ENCODE measurements at places on chromosomes 7 and 10. TPM values are rescaled to one million over a fixed set of nuclear protein-coding genes. Genes with fewer than 3 reads are reported as not detected.

Gene TFR2
- total RNA-seq = 1.1 TPM

- no peak for DNase-seq
Observed at GRCh38 chr10:78802866-78803265, 265.9 kb upstream of the ZMIZ1 start.

Gene TRIM74
- total RNA-seq = not detected

GRCh38 chr7:63521-64021 lies 128.8 kb upstream of the FAM20C start:
- no peak for DNase-seq

GRCh38 chr7:31061185-31061584 lies 9.1 kb downstream of the ADCYAP1R1 start:
- DNase-seq = no peak

Gene PHYH
- total RNA-seq = 12.9 TPM

DNA sequence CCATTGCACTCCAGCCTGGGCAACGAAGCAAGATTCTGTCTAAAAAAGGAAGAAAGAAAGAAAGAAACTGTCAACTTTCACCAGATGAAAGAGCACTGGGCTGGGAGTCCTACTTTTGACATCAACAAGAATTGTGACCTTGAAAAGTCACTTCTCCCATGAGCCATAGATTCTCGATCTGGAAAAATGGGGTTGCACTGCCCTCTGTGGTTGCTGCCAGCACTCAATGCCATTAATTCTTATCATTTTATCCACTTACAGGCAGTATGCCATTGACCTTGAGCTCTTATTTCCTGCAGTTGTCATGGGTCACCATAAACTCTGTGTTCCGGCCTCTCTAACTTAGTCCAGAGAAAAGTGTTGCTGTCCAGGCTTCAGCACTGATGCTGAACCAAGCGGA lies 137.2 kb downstream of the NOC3L start:
- DNase-seq = no peak

DNA sequence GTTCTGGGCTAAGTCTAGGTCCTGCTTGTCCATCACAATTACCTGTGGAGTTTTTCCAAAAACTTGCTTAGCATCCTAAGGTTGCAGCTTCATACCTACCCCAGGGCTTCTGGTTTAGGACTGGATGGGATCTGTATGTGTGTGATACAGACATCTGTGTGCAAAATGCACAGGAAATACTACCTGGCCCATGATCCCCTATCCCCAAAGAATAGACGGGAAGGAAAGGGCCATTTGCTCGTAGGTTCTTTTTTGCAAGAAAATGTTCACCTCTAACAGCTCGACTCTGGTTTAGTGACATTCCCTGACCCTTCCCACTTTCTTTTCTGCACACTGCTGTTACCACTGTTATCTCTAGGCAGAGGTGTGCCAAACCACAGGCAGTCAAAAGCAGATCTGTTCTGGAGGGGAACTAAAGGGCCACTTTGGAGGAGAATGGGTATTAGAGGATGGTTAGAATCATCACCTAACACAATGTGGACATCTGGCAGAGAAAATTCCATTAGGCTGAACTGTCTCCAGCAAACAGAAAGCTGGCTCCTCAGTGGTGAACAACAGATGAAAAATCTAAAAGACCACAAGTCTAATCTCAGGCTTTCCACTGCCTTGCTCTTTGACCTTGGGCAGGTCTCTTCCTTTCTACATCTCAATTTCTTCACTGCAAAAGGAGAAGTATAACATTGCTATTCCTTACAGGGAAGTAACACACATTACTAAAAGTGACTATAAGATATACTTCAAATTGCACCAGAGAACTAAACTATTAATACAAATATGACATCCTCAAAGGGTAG lies 107.4 kb downstream of the UBE2H start:
- DNase-seq = no peak

GRCh38 chr10:77131214-77131613 lies 506.4 kb downstream of the KCNMA1 start:
- no peak for DNase-seq

- no peak for DNase-seq
Observed at GRCh38 chr7:50282813-50283605, 21.5 kb upstream of the IKZF1 start.

GRCh38 chr7:135877805-135878204 lies 99.4 kb downstream of the MTPN start:
- no peak for DNase-seq

GRCh38 chr10:84948644-84949043 lies 620.3 kb downstream of the CCSER2 start:
- DNase-seq = no peak

DNA sequence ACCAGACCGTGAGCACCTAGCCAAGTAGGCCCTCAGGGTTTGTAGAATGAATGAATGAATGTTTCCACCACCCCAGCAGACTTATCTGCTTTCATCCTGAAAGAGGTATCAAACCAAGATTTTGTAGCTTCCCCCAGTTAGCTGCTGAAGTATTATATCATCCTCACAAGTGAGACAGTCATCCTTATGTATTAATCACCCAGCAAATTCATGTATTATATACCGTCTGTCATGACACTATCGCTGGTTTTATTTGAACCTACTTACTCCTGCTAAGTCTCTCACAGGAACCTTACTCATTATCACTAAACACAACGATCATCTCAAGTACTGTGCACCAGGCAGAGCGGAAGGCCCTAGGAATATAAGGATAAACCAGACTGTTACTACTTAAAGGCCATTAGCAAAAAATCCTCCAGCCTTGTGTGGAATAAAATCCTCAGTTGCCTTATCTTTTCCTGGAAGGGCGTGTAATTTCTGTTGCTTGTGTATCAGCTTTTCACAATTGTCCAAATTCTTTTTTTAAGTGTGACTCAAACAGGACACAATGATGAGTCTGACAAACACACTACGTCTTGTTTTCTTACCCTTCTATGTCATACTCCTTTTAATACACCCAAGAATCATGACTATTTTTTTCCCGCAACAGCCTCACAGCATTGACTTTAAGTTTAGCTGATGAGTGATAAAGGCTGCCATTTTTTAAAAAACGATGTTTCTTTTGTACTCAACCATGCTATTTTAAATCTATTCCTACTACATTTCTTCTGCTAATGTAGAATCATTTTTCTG lies 176.1 kb upstream of the KLF14 start:
- no peak for DNase-seq

- peak; percentile 59 for DNase-seq
Observed at GRCh38 chr7:112080978-112081377, 125.2 kb downstream of the DOCK4 start.

Gene SHTN1
- 15.9 TPM for total RNA-seq

Gene STEAP1
- 3.4 TPM for total RNA-seq

- peak; percentile 76 for DNase-seq
Observed at GRCh38 chr10:112389271-112389822, 15.4 kb downstream of the ACSL5 start.

Gene NPC1L1
- 0.23 TPM for total RNA-seq

DNA sequence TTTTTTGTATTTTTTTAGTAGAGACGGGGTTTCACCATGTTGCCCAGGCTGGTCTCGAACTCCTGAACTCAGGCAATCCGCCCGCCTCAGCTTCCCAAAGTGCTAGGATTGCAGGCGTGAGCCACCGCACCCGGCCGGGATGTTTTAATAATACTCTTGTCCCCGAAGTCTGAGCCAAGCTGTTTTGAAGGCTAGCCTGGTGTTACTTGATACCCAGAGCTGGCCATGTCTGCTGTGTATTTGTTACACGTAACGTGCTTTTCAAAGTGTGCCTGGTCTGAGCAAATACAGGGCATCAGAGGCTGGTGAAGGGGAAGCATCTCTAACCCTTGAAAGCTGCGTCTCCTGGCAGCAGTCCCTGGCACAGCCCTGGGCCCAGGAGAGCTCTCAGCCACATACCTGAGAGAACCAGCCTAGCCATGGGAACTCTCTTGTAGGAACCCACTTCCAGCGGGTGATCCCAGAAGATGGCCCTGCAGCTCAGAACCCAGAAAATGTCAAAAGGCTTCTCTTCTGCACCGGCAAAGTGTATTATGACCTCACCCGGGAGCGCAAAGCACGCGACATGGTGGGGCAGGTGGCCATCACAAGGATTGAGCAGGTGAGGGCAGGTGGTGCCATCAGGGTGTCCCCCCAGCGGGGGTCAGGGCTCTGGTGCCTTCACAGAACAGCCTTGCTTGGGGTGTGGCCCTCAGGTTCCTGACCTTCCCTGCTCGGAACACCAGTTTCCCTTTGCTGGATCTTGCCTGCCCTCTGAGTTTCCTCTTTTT lies 41.7 kb upstream of the ZMIZ2 start:
- DNase-seq = no peak

Gene MMRN2
- 0.17 TPM for total RNA-seq
